ENCODE measurements at places on chromosomes 5 and 9.

- H3K36me3 ChIP-seq = no peaks in the 10 kb centered on the region
- no peaks in the 10 kb centered on the region for H3K27me3 ChIP-seq
These were observed 262.9 kb upstream of the TRPM3 start for GRCh38 chr9:71384343-71384742.

DNA sequence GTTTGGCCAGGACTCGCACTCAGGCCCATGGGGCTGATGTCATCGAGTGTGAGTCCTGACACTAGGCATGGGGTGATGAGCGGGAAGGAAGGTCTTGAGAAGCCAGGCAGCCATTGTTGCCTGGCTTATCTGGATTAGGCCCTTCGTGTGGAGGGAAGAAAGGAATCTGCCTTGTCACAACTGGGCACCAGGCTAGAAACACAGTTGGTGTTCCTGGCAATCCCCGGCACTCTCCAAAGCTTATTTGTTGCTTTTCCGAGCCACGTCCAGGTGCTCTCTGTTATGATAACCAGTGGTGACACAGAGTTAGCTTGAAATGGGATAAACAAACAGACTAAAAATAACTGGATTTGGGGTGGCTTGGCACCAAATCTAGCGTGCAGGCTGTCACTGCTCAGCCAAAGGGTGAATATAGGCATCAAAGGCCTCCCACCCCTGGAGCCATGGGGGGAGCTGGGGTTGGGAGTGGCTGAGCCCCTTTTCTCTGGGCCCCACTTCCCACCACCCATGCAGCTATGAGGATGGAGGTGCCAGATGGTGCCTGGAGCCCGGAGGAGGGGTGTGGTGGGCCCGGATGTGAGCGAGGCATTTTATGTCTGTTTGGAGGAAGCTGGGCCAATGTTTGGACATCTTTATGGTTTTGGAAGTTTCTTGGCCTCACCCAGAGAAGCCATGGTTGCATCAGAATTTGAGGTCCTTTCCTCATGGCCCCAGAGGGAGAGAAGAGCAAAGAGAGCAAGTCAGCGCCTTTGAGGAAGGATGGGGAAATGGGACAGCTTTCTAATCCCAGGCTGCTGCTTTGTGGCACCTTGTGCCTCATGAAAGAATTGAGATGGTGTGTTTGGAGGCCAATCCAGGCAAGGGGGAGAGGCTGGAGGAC lies 98.0 kb upstream of the PITX1 start:
- H3K4me1 ChIP-seq = peaks cover 12% of the 10 kb centered on the region
- DNase-seq = peak; percentile 41
- no peak overlapping the region for H3K4me3 ChIP-seq
- H3K27me3 ChIP-seq = no peaks in the 10 kb centered on the region
- no peaks in the 10 kb centered on the region for H3K36me3 ChIP-seq

- peaks cover 3% of the 10 kb centered on the region for H3K36me3 ChIP-seq
- no peak overlapping the region for H3K4me3 ChIP-seq
- peaks cover 16% of the 10 kb centered on the region for H3K4me1 ChIP-seq
- no peak for DNase-seq
- no peak overlapping the region for H3K27ac ChIP-seq
- no peaks in the 10 kb centered on the region for H3K27me3 ChIP-seq
These were observed 5.5 kb downstream of the ANAPC2 start for GRCh38 chr9:137182836-137183235.

DNA sequence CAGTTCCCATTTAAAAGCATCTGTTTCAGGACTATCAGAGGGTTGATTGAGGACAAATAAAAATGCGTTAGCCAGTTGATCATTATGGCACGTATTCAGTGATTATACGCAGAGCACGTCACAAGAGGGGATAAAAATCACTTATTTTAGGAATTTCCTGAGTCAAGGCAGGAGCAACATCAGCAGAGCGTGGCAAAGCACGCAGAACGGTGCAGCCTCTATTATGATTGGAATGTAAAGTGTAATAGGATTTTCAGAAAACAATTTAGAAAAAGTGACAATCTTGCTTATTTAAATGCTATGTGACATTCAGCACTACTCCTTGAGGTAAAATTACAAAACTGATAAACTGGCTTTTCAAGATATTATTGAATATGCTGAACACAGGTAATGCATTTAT lies 413.6 kb upstream of the DAP start:
- no peaks in the 10 kb centered on the region for H3K36me3 ChIP-seq
- DNase-seq = no peak
- no peak overlapping the region for H3K4me3 ChIP-seq
- H3K27ac ChIP-seq = no peak overlapping the region
- no peaks in the 10 kb centered on the region for H3K4me1 ChIP-seq
- no peaks in the 10 kb centered on the region for H3K27me3 ChIP-seq

- no peak overlapping the region for H3K4me3 ChIP-seq
- no peaks in the 10 kb centered on the region for H3K4me1 ChIP-seq
- DNase-seq = no peak
- H3K27me3 ChIP-seq = no peaks in the 10 kb centered on the region
- no peaks in the 10 kb centered on the region for H3K36me3 ChIP-seq
- no peak overlapping the region for H3K27ac ChIP-seq
These were observed 20.2 kb downstream of the NDFIP1 start for GRCh38 chr5:142128675-142129208.

DNA sequence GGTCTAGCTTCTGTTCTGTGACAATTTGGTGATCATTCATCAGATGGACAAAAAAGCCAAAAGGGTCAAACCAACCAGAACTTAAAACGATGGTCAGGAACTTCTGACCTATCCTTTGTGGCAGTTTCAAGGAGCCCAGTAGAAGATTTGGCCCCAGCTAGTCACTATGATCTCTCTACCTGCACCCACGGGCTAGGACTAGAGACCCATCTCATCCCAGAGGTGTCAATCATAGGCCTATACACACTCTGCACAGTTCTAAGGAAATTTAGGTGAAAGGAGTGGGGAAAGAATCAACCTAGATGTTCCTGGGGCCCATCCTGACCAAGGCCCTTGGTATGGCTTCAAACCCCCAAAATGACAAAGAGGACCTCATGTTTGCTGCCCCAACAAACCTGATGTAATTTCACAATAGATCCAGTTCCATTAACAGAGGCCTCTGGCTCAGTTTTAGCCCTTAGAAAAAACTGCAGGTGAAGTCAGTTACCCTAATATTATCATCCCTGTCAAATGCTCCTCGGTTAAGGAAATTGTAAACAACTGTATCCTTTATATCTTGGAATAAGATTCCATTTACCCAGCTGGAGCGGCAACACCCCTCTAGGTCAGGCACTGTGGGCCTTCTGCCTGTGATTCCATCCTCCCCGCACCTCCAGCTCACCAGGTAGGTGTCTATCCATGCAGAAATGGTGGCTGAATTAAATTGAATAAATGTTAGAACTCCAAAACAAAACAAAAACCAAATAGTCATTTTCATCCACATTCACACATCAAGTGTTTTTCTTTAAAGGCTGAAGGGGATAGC lies 138.7 kb downstream of the ENC1 start:
- no peak overlapping the region for H3K27ac ChIP-seq
- no peak for DNase-seq
- H3K36me3 ChIP-seq = no peaks in the 10 kb centered on the region
- H3K27me3 ChIP-seq = no peaks in the 10 kb centered on the region

- H3K27ac ChIP-seq = no peak overlapping the region
- no peaks in the 10 kb centered on the region for H3K27me3 ChIP-seq
- no peak overlapping the region for H3K4me3 ChIP-seq
- no peaks in the 10 kb centered on the region for H3K4me1 ChIP-seq
These were observed 71.5 kb downstream of the DAP start for GRCh38 chr5:10689391-10690081.

GRCh38 chr9:37753489-37754190 lies at the start of gene TRMT10B:
Gene TRMT10B, plus strand, starts transcription at chr9:37753805. Its CDS starts 8,127 bp downstream, at chr9:37761932.
- peak within 1 kb of the TSS; percentile 42 for H3K27ac ChIP-seq
- peak within 1 kb of the TSS; percentile 89 for H3K4me3 ChIP-seq
- DNase-seq = peak; percentile 67
- H3K36me3 ChIP-seq = no peaks in the 10 kb centered on the region

GRCh38 chr5:124662181-124662781 lies 84.2 kb downstream of the ZNF608 start:
- DNase-seq = peak; percentile 56
- H3K27ac ChIP-seq = peak overlapping the region; percentile 67
- H3K4me3 ChIP-seq = no peak overlapping the region
- no peaks in the 10 kb centered on the region for H3K36me3 ChIP-seq
- no peaks in the 10 kb centered on the region for H3K27me3 ChIP-seq
- H3K4me1 ChIP-seq = peaks cover 31% of the 10 kb centered on the region

GRCh38 chr5:123776761-123777160 lies 264.8 kb downstream of the CSNK1G3 start:
- H3K4me1 ChIP-seq = no peaks in the 10 kb centered on the region
- no peaks in the 10 kb centered on the region for H3K27me3 ChIP-seq
- no peak overlapping the region for H3K27ac ChIP-seq
- H3K4me3 ChIP-seq = no peak overlapping the region
- DNase-seq = no peak

DNA sequence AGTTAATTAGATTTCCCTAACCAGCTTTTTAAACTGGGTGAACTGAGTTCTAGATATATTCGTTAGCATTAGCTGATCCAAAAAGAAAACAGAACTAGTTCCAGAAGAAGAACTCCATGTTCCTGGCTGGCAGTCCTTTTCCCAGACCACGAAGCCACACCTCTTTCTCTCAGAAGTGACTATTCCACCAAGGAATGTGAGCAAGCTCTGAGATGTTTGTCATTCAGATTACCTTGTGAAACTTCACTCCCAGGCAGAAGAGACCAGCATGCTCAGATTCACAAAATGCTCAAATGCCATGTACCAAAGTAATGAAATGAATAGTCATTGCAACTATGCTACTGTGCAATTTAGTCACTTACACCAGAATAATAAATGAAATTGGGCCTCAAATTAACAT lies 4.4 kb upstream of the SSBP2 start:
- no peak overlapping the region for H3K4me3 ChIP-seq
- no peak for DNase-seq
- no peaks in the 10 kb centered on the region for H3K36me3 ChIP-seq
- H3K27ac ChIP-seq = no peak overlapping the region
- no peaks in the 10 kb centered on the region for H3K27me3 ChIP-seq

DNA sequence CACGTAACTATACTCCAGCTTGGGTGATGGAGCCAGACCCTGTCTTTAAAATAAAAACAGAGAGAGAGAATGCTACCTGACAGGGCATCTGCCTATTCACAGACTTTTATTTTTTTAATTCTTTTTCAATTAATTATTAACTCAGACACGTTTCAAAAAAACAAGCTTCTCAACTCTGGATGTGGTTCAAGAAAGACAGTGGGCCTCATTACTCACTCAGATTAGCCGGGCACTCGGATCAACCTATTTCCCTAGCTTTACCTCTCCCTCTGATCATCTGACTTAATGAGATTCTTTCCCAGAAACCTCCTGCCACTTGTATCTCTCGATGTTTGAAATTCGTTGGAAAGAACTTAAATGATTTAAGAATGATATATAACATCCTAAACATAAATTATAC lies 134.1 kb downstream of the TRPM6 start:
- no peaks in the 10 kb centered on the region for H3K27me3 ChIP-seq
- DNase-seq = no peak
- no peaks in the 10 kb centered on the region for H3K4me1 ChIP-seq
- H3K36me3 ChIP-seq = no peaks in the 10 kb centered on the region
- H3K27ac ChIP-seq = no peak overlapping the region

- no peaks in the 10 kb centered on the region for H3K36me3 ChIP-seq
- no peaks in the 10 kb centered on the region for H3K4me1 ChIP-seq
- H3K4me3 ChIP-seq = no peak overlapping the region
- H3K27ac ChIP-seq = no peak overlapping the region
- H3K27me3 ChIP-seq = no peaks in the 10 kb centered on the region
- no peak for DNase-seq
These were observed 223.7 kb downstream of the DMRT2 start for GRCh38 chr9:1273859-1274258.

DNA sequence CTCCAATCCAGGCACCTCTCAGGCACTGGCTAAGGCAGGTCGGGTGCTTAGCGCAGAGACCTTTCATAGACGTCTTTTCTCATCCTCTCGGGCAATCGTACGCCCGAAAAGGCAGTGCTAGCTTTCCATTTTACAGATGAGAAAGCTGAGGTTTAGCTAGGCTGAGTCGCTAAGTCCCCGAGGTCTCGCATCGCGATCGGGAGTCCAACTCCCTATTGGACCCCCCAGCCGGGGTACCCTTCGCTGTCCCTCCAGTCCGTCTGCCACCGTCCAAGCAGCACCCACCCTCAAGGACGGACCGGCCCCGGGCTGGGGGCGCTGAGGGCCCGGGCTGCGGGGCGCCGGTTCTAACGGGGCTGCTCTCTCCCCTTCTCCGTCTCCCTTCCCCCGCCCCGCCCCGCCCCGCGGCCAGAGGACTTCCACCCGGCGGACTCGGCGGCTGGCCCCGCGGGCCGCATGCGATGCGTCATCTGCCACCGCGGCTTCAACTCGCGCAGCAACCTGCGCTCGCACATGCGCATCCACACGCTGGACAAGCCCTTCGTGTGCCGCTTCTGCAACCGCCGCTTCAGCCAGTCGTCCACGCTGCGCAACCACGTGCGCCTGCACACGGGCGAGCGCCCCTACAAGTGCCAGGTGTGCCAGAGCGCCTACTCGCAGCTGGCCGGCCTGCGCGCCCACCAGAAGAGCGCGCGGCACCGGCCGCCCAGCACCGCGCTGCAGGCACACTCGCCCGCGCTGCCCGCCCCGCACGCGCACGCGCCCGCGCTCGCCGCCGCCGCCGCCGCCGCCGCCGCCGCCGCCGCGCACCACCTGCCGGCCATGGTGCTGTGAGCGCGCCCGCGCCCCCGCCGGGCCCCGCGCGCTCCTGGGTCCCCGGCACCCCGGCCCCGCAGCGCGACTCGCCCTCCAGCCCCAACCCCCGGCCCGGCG lies 12.5 kb upstream of the EXOSC2 start:
- H3K4me1 ChIP-seq = peaks cover 4% of the 10 kb centered on the region
- H3K27ac ChIP-seq = no peak overlapping the region
- no peaks in the 10 kb centered on the region for H3K36me3 ChIP-seq
- no peaks in the 10 kb centered on the region for H3K27me3 ChIP-seq

DNA sequence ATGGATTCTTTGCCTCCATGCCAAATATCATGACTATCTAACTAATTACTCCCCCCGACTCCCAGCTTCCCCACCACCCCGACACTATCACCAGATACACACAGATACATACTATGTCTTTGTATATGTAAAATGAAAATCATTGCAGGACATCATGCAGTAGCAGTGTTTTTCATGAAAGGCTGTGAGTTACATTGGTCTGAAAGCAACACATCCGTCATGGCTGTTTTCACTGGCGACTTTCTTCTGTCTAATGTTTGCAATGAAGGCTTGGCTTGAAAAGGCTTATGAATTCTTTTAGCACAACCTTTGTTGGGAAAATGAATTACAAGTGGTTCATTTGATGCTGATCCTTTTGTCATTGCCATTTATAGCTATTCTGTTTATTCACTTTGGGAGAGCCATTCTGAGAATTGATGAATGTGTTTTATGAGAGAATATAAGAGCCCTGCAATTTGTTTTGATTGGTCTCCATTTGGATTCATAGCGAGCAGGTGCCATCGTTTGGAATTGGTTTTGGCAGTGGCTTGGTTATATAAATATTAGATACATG lies 103.4 kb downstream of the PIP5K1B start:
- no peak overlapping the region for H3K27ac ChIP-seq
- no peaks in the 10 kb centered on the region for H3K36me3 ChIP-seq
- no peak for DNase-seq
- no peaks in the 10 kb centered on the region for H3K27me3 ChIP-seq
